ENCODE measurements at places on chromosomes 16 and 17.

GRCh38 chr17:82815790-82816305 lies 24.0 kb downstream of the ZNF750 start:
- DNase-seq, result no peak

DNA sequence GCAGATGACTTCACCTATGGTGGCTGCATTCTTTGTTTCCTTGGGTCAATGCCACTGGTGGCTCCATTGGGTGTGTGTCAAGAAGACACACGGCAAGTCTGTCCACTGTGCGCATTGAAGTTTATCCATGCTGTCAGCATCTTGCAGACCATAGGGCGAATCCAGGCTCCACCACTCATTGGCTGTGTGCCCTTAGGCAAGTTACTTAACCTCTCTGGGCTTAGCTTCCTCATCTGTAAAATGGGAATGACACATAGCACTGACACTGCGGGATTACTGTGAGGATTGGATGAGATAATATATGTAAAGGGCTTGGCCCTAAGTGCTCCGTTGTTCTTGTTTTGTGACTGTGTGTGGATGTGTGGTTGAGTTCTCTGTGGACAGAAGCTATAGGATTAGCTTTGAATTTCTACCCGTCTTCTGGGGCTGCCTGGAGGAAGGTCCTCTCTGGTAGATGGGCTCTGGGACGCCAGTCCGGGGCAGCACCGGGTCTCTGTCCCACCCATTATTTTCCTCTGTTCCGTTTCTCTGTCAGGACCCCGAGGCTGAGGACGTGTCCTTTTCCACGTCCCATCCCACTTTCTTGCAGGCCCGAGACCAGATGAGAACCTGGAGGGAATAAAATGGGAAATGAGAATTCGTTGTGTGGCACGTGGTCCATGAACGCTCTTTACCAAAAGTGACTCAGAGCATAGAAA lies 178.4 kb downstream of the IRF8 start:
- DNase-seq, result no peak

DNA sequence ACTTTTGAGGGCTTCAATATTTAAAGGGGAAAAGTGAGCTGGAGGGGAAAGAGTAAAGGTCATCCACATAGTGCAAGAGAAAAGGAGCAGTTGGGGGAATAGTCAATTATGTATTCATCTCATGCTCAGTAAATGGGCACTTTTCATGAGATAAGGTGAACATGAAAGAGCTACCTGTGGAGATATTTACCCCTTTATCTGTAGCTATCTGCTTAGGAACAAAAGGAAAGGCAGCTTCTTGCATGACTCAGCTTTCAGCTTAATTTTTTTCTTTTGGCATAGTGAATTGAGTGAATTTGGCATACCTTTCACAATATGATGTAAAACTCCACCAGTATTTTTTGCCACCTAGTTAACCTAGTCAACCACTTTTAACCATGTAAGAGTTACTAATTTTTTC lies 26.4 kb downstream of the CPD start:
- no peak for DNase-seq

GRCh38 chr16:75679366-75679765 lies 2.6 kb upstream of the CPHXL2 start:
- DNase-seq, result no peak

- DNase-seq, result no peak
Measured at GRCh38 chr17:35616536-35616935, 29.4 kb downstream of the AP2B1 start.

- DNase-seq, result no peak
Measured at GRCh38 chr17:60155815-60156214, 6.0 kb downstream of the CA4 start.

All from upper lobe of left lung (tissue), 6 donors.